Non-pigmented ciliary epithelial cell (primary cell): ENCODE measurements at places on chromosomes 16 and 17.
A peak's percentile ranks its signal among the peaks of the same experiment; 100 is the strongest.

- DNase-seq = no peak
Observed at GRCh38 chr17:67902511-67903231, 77.4 kb downstream of the BPTF start.

- DNase-seq = no peak
Observed at GRCh38 chr16:19389246-19389645, 28.4 kb upstream of the TMC5 start.

- no peak for DNase-seq
Observed at GRCh38 chr17:74528491-74529199, 2.6 kb downstream of the CD300LB start.

DNA sequence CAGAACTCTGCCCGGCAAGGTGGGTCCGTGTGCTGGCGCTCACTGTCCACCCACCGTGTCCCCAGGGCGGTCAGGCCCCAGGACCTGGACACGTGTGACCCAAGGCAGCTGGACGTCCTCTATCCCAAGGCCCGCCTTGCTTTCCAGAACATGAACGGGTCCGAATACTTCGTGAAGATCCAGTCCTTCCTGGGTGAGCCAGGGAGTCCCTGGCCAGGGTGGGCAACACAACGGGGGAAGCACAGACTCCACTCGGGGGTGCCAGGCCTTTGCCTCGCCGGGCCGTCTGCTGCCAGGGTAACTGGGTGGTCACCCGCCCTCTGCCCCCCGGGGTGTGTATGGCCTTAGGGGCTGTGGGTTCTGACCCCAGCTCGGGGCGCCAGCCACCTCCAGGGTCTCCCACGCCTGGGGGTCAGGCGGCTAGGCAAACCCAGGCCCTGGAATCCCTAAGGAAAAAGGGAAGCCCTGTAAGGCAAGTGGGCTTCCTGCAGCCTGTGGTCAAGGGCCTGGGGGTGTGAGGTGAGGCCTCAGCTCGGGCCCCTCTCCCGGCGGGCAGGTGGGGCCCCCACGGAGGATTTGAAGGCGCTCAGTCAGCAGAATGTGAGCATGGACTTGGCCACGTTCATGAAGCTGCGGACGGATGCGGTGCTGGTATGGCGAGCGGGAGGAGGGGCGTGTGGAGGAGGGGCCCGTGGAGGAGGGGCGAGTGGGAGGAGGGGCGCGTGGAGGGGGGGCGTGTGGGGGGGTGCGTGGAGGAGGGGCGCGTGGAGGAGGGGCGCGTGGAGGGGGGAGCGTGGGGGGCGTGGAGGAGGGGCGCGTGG is 6.5 kb downstream of the MSLN start:
- DNase-seq = no peak

DNA sequence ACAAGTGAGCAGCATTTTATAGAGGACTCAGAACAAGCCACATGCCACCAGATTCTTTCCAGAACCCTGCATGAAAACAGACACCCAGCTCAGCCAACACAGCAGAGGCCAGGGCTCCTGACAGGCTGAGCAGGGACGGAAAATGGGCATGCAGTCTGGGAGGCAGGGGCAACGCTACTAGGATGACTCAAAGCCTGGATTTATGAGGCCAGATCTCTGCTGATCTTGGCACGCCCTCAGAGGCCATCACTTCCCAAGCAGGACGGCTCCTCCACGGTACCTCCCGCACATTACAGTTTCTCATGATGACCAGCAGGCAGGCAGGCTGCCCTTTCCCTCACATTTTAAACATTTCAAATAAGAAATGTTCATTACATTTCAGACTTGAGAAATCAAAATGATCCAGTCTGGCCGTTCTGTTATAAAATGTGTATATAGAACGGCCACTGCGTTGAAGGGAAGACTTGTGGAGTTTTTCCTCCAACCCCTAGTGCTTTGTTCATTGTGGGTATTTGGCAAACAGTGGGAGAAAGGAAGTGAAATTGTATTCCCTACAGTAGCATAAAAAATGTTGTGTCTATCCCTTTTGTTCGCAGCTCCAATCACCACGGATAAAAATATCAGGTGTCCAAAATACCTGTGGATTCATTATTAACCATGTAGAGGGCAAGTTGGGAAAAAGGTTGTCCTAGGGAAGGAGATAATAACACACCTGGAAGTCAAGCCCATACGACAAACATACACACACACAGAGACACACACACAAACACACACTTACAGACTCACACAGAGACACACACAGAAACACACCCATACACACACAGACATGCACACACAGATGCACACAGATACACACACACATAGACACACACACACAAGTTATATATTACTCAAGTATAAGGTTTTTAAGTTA is 64.8 kb upstream of the ADAMTS18 start:
- no peak for DNase-seq

DNA sequence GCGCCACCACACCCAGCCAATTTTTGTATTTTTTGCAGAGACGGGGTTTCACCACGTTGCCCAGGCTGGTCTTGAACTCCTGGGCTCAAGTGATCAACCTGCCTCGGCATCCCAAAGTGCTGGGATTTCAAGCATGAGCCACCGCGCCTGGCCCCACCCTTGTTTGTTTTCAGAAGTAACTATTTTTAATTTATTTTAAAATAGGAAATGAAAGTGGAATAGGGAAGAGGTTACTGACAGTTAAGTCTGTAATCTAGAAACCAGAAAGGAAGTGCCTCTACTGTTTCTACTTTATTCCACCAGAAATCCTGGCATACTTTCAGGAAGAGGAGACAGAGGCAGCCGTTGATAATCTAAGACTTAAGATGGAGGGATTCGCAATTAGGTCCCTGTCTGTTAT is 225.6 kb downstream of the TANC2 start:
- DNase-seq = no peak

DNA sequence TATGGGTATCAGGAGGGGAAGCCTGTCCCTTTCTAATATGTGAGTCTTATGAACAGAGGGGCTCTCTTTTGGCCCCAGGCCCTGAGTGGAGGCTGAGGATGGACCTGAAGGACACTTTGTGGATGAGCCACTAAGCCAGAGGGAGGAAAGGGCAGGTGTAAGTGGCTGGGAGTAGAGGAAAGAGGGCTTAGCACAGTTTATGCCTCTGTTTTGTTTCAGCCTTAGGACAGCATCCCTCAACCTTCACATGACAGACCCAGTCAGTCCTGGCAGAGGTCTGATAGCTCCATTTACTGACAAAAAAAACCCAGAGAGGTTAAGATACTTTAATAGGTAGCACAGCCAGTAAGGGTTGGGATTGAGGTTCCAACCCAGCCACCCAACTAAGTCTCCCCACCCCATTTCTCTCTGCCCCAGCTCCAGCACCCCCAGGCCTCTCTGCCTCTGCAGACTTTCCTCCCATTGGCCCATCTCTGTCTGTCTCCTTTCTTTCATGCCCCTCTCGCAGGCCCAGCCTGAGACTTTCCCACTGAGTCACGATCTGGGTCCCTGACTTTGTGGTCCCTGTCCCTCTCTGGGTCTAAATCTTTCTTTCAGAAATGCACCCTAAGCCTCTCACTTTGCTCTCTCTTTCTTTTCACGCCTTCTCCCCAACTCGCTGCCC is 4.7 kb upstream of the TBX21 start:
- no peak for DNase-seq

DNA sequence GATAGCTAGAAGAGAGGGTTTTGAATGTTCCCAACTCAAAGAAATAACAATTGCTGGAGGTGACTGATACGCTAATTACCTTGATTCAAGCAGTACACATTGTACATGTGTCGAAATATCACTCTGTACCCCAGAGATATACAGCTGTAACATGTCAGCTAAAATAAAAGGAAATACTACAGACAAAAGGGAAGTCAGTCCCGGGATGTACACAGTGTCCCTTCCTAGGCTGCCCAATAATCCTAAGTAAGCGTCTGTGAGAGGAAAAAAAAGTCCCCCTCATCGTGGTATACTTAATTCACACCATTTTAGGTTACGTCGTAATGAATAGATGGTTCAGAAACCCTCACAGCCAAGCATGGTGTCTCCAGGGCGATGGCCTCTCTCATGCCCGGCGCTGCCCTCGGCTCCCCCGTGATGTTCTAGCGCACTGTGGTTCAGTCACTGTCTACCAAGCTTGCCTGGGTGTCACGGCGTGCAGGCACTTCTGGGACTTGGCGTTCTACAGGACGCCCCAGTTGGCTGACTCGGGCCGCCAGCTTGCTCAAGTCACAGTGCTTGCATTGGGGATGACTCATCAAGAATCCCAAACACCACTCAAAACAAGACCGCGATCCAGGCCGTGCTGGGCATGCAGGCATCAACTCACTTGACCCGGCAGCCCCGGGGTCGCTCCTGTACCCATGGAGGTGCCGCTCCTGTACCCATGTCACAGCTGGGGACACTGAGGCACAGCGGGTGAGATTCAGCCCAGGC is 27.6 kb downstream of the CCDC40 start:
- no peak for DNase-seq

- DNase-seq = no peak
Observed at GRCh38 chr16:4714996-4715395, 19.1 kb downstream of the ANKS3 start.

- no peak for DNase-seq
Observed at GRCh38 chr17:59796785-59797205, 89.3 kb downstream of the VMP1 start.

DNA sequence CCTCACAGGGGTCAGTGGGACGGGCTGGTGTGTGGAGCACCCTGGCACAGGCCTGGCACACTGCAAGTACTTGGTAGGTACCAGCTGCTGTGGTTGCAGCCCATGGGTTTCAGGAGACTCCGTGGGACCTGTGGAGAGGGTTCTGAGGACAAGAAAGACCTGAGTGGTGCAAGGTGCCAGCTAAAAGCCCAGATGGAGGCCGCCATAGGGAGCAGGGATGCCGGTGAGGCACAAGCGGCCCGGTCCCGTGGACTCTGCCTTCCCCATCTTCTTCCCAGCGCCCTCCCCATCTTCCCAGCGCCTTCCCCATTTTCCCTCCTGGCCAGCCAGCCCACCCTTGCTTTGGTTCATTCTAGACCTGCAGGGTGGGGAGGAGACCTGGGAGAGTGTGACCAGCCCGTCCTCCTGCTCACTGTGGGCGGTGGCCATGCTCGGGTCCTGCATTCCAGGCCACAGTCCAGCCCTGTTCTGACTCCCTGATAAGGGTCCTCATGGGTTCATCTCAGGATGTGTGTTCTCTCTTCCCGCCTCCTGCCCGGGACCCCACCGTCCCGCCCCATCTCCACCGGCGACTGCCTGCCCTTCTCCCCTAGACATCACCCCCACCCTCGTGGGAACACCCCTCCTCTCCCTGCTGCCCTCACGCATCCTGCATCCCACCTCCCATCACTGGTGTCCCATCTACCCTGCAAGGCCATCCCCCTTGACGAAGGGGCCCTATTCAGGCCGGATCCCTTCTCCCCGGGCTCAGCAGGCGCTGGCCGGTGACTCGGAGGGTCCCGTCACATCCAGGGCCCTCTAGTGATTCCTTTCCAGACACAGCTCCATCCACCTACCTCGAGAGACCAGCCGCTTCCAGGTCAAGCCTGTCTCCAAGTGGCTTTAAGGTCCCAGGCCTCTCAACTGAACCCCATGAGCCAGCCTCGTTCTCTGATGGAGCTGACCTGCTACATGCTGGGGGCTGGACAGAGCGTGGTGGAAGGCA is 3.4 kb downstream of the ZNF469 start:
- no peak for DNase-seq

DNA sequence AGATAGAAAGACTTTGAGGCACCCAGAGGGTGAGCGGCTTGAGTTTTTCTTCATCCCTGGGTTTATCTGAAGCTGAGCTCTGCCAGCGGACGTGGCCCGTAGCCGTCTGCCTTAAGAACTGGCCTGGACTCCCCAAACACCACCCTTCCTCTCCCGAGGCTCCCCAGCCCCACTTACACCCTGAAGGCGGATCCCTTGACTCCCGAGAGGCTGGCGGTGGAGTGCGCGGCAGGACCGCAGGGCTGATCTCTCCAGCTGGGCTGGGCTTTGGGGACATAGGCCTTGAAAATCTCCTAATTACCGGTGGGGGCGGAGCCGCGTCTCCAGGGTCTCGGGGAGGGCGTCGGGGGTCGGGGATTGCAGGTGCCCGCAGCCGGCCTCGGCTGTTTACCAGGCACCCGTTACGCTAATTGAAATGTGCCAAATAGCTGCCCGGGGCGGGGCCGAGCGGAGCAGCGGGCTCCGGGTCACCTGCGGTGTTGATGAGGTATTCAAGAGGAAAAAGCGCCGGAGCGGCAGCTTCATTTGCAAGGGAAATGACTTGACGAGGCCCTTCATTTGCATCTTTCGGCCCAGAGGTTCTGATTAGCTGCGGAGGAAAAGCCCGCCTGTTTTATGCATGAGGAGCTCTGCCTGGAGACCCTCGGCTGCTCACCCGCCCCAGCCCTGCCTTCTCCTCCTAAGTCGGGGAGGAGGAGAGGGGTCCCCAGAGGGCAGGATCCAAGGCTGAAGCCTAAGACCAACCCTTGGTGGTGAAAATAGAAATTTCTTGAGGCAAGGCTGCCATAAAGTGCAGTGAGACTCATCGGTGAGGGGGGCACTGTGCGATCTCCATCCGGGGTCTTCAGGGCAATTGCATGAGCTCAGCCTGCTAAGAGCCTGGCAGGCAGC is 100.7 kb downstream of the MGAT5B start:
- no peak for DNase-seq

GRCh38 chr17:81453712-81454111 is 58.5 kb downstream of the BAHCC1 start:
- no peak for DNase-seq

GRCh38 chr17:76716839-76717215 is 6.1 kb upstream of the MXRA7 start:
- DNase-seq = peak; percentile 88

DNA sequence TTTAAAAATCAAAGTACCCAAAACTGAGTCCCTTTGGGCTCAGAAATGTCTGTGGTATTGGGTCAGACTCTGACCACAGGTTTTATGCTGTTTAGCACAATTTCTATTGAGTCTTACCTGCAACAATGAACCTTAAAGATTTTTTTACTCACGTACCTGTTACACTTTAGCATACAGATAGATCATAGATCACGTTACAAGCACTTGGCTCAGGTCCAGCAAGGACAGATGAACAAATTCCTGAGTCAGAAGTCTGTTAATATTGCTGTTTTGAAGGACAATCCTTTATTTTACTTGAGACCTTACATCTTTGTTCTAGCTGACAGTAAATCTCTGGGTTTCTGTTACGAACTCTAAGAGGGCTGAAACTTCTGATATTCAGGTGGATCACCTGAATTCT is 12.8 kb downstream of the SLC7A6OS start:
- DNase-seq = no peak

- no peak for DNase-seq
Observed at GRCh38 chr16:8946544-8946943, 17.2 kb downstream of the USP7 start.

GRCh38 chr17:39236450-39236927 is 10.7 kb upstream of the STAC2 start:
- no peak for DNase-seq

DNA sequence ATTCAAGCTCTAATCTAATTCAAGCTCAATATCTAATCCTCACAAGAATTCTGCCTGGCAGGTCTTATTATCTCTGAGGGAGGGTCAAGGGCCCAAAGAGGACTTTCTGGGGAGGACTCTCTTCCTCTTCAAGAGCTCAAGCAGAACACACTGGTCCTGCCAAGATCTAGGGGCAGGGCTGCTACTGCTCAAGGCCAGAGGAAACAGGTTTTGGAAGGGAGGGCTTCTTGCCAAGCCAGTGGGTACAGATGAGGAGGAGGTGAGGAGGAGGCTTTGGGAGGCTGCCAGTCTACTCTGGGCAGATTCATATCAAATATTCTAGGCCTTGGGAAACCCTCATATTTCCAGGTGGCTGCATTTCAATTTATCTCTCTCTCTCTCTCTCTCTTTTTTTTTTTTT is 51.8 kb upstream of the IL34 start:
- no peak for DNase-seq

- no peak for DNase-seq
Observed at GRCh38 chr17:83031321-83031945, 48.0 kb upstream of the METRNL start.
